Breast epithelium (tissue), 4 donors: ENCODE measurements at places on chromosomes 1 and 21. TPM values are rescaled to one million over a fixed set of nuclear protein-coding genes. Genes with fewer than 3 reads are reported as not detected.

Gene ZNF669
- total RNA-seq, result 11.5 TPM

GRCh38 chr21:15080526-15080925, 15.7 kb upstream of the NRIP1 start:
- no peak for DNase-seq

DNA sequence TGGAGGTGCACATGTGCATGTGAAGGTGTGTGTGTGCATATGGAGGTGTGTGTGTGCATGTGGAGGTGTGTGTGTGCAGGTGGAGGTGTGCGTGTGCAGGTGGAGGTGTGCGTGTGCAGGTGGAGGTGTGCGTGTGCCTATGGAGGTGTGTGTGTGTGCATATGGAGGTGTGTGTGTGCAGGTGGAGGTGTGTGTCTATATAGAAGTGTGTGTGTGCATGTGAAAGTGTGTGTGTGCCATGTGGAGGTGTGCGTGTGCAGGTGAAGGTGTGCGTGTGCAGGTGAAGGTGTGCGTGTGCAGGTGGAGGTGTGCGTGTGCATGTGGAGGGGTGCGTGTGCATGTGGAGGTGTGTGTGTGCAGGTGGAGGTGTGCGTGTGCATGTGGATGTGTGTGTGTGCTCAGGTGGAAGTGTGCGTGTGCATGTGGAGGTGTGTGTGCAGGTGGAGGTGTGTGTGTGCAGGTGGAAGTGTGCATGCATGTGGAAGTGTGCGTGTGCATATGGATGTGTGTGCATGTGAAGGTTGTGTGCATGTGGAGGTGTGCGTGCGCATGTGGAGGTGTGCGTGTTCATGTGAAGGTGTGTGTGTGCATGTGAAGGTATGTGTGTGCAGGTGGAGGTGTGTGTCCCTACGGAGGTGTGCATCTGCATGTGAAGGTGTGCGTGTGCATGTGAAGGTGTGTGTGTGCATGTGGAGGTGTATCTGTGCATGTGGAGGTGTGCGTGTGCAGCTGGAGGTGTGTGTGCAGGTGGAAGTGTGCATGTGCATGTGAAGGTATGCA, 13.5 kb downstream of the C1orf74 start:
- DNase-seq, result no peak

Gene RNU1-2
- under 0.01 TPM for total RNA-seq

Gene LAMB3
- 35.6 TPM for total RNA-seq

Gene KISS1
- not detected for total RNA-seq
